Activated CD4-positive, alpha-beta T cell treated with anti-CD3 and anti-CD28 coated beads, Interleukin-2, amount 10 ng/mL, durations not matched to agents 24 days and 14 days (primary cell): ENCODE measurements at places on chromosomes 16 and 17.

- DNase-seq = no peak
These were observed 3.1 kb upstream of the CDH3 start for GRCh38 chr16:68642047-68642435.

- DNase-seq = no peak
These were observed 13.2 kb upstream of the CUEDC1 start for GRCh38 chr17:57968456-57968855.

GRCh38 chr16:57283214-57283958, 1.1 kb downstream of the PLLP start:
- DNase-seq = no peak

- peak; percentile 67 for DNase-seq
These were observed 11.3 kb downstream of the TMC6 start for GRCh38 chr17:78117027-78117981.

- DNase-seq = no peak
These were observed 254.2 kb downstream of the KCNJ2 start for GRCh38 chr17:70423562-70423961.

DNA sequence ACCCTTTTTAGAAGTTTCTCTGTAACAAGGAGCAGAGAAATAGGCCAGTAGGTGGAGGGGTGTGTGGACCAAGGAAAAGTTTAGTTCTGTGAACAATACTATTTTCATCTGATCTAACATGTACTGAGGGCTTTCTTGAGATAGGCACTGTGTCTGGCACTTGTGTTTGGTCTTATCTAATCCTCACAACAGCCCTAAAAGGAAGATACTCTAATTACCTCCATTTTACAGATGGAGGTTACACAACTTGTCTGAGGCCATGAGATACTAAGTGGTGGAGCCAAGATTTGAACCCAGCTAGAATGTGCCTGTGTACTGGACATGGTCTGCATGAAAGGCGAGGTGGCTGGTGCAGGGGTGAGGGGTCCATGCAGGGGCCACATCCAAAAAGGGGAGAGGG, 4.5 kb downstream of the TNFSF12 start:
- DNase-seq = peak; percentile 58

DNA sequence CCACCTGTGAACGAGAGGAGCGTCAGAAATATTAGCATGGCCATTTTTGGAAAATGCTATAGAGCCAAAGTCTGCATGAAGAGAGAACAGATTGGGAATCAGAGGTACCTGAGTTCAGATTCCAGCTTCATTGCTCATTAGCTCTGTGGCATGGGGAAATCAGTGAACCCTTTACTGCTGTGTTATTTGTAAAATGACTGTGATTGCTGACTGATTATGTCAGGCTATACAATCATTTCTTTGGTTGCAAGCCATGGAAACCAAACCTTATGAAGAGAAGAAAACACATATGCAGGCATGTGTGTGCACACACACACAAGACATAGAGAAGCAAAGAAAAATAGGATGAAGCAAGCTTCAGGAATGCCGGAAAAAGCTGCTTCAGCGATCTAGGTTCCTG, 101.4 kb upstream of the HSBP1 start:
- DNase-seq = no peak

DNA sequence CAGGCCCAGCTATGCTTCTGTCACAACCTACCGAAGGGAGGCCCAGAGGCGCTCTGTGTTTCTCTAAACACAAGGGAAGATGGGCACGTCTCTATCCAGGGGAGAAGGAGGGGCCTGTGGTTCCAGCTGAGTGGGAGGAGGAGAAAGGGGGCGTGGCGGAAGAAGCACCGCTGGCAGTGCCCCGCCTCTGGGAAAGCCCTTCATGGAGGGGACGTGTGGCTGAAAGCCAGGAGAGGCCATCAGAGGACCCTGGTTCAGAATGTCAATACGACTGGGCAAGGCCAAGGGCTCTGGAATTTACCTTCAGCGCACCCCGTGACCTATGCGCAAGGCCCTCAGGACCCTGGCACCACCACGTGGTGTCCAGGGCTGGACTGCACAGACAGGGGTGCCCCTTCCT, 12.3 kb upstream of the SLC38A8 start:
- DNase-seq = no peak
